Activated CD4-positive, alpha-beta memory T cell treated with anti-CD3 and anti-CD28 coated beads, Interleukin-2, amount 10 ng/mL, durations not matched to agents 7 days and 5 days (primary cell): ENCODE measurements at places on chromosomes 4 and X.

- no peak for DNase-seq
Measured at GRCh38 chr4:130257271-130257670, 1161.3 kb downstream of the C4orf33 start.

DNA sequence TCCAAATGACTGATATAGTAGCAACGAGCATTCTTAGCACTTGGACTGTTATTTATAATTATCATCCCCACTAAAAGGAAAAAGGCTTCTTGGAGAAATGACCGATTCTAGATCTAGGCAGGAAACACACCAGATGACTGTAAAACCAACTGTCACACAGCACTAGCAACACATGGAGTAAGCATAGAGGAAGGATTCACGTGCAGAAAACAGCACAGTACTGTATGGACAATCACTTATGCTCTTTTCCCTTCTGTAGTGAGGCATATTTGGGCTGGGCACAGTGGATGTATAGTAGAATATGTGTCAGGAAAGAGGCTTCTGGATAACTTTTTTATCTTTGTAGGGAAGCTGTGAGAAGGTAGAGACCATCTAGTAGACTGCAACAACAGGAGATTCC lies 6.0 kb upstream of the COPS4 start:
- DNase-seq, result no peak

DNA sequence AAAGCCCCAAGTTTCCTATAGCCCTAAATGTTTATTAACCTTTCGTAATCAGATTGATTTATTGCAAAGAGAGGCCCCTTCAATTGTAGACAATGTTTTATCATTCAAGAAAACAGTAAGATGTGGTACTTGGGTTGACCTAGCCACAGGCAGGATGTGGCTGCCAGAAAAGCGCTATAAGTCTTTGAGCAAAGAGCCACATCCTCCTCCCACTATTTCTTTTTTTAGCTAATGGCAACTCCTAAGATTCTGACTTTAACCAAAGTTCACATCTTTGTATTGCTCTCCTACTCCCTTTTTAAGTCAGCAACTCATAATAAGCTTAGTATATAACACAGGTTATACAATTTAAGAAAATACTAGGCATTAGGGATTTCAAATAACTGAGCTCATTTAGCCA lies 70.7 kb upstream of the PPP3CA start:
- DNase-seq, result peak; percentile 87

GRCh38 chr4:40789031-40789430 lies 39.3 kb downstream of the NSUN7 start:
- DNase-seq, result no peak

DNA sequence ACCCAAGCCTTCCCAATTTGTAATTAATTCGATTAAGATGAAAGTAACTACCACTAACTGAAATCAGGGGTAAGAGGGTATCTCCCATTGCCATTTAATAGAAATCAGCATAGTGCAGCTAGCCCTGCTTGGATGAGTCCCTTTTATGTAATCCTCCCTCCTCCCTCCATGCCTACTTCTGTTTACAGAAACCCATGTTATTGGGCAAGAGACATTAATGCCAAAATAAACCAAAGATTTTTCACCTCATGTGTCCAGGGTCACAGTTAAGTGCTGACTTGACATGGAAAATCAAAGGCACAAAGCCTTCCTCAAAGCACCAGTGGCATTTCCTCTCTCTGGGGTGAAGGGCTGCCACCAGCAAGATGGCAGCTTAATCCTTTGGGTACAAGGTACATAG lies 50.8 kb downstream of the ZC4H2 start:
- no peak for DNase-seq

DNA sequence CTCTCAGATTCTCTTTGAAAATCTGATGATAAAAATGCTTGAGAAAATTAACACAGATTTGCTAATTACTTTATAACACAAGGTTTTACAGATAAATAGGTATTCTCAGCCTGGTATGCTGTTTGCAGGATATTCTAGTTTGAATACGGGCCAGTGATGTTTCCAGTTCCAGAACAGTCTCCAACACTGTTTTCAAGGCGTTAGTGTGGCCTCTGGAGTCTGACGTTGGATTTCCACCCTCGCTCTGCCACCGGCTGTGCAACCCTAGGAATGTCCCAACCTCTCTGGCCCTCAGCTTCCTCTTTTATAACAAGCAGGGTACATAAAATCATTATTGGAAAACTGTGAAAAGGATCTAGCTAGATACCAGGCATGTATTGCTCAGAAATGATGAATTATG lies 23.8 kb upstream of the CYP4V2 start:
- DNase-seq, result no peak

DNA sequence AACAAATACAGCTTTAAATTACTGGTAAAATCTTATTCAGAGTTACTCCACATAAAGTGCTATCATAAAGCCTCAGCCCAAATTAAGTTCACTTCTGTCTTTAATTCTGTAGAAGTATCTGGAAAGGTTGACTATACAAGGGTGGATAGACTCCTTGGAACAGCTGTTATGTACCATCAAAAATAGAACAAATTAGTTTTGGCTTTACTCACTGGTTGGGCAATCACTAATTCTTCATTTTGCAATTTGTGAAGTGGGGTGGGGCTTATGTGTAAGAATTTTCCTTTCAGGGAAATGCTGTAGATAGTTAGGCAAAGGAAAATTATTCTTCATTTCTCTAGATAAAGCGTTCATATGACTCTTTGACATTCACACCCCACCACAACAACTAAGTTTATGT lies 7.8 kb downstream of the DIAPH2 start:
- no peak for DNase-seq

DNA sequence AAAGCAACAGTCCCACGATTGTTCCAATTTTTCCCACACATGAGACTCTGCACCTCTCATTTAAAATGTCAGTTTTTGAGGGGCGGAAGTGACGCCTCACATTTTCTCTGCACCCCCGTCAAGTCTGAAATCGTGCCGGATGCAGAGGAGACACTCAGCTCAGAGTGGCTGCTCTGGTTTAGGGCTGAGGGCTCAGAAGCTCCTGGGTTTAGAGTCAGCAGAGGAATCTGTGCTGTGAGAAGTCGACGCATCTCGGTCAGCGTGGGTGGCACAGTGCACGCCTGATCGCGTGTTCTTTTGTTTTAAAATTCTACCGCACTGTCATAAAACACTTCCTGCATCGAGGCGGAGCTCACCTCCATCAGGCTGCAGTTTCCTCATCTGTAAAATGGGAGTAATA lies 116.7 kb upstream of the ADRA2C start:
- no peak for DNase-seq

GRCh38 chrX:2708592-2709188 lies 17.6 kb downstream of the CD99 start:
- no peak for DNase-seq

DNA sequence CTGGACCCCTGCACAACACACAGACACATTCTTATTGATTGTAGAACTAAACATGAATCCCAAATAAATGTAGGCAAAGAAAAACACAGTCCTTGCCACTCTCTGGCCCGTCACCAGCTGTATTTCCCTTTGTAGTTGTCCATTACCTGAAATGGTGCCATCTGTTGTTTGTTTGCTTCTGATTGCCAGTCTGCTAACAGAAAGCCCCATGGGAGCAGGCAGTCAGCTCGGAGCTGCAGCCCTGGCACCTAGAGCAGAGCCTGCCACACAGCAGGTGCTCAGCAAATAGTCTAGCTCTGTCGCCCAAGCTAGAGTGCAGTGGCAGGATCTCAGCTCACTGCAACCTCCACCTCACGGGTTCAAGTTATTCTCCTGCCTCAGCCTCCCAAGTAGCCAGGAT lies 28.9 kb downstream of the CPLX1 start:
- DNase-seq, result no peak

GRCh38 chrX:125810856-125811255 lies 355.2 kb downstream of the DCAF12L2 start:
- no peak for DNase-seq

DNA sequence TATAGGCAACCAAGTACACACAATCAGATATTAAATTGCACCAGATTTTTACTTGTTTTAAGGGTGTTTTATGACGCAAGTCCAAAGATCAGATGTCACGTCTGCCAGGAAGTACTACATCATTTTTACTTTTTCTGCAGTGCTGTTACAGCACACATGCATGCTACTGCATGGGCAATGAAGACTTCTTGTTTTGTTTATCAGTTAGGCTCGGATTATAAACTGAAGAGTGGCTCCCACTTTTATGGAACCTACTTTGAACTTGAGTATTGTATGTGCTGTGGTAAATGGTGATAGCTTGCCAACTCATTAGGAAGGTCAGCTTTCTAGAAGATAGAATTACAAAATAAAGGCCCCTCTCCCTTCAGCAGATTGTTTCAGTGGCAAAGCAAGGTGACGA lies 131.6 kb downstream of the CEP135 start:
- DNase-seq, result no peak

DNA sequence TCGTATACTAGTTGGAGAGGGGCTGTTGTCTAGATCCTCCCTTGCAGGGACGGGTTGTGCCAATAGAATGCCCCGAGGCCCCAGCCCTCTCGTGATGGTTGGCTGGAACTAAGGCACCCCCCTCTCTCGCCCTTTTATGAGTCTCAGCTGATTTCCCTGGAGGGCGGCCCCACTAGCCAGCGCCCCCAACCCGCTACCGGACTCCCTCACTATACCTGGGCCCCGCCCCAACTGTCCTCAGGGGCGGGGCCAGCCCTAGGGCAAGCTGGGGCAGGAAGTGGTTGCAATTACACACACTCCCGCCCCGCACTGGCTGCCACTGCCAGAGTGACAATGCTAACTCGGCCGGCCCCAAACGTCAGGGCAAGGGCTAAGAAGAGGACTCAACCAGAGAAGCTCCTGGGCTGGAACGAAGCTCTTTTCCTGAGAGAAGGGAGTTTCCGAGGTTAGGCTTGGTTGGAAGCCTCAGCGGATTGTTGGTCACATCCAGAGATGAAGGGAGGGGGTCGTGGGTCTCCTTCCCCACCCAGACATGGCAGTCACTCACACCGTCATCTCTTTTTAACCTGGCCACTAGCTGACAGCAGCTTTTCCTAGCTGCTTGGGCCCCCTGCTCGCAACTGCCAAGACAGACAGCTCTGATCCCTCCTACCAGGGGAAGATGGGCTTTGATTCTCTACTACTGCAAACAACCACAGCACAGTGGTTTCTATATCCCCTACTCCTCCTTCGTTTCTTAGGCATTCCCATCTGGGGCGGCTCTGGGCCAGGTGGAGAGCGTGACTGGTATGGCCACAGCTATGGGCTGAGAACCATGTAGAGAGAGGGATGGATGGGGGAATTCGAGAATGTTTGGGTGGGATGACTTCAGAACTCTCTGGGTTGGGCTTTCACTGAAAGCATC lies 21.0 kb upstream of the BCORL1 start:
- DNase-seq, result peak; percentile 81

DNA sequence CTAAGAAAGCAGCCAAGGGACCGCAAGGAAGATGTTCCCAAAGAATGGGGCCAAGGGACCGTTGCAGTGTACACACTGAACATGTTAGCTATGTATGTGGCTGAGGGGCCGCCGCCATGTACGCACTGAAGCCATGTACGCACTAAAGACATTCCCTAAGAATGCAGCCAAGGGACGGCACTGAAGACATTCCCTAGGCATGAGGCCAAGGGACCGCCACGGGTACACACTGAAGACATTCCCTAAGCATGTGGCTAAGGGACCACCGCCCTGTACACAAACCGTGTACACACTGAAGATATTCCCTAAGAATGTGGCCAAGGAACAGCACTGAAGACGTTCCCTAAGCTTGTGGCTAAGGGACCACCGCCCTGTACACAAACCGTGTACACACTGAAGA lies 54.0 kb downstream of the DHRSX start:
- no peak for DNase-seq

DNA sequence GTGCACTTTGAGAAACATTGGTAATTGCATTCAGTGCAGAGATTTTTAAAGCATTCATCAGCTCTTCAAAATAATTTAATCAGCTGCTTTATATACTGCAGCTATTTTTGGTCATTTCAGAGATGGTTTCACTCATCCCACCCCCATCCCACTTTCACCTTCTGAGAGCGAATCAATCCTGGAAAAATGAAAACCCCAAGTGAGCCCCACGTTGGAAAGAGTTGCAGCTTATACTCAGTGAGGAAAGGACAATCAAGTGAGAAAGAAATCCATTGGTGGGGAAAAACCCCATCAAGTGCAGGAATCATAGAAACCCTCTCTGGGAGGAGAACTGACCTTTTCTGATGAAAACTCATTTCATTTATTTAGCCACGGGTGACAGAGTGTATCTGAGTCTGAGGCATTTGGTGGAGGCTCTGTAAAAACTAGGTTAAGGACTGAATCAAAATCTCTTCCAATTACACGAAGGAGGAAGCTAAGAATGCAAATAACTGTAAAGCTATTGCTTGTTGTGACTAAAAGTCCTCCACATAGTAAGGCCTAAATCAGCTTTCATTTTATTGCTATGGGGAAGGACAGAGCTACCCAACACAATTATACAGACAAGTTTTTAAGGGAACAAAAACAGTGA lies 240.4 kb upstream of the PGRMC2 start:
- DNase-seq, result no peak

DNA sequence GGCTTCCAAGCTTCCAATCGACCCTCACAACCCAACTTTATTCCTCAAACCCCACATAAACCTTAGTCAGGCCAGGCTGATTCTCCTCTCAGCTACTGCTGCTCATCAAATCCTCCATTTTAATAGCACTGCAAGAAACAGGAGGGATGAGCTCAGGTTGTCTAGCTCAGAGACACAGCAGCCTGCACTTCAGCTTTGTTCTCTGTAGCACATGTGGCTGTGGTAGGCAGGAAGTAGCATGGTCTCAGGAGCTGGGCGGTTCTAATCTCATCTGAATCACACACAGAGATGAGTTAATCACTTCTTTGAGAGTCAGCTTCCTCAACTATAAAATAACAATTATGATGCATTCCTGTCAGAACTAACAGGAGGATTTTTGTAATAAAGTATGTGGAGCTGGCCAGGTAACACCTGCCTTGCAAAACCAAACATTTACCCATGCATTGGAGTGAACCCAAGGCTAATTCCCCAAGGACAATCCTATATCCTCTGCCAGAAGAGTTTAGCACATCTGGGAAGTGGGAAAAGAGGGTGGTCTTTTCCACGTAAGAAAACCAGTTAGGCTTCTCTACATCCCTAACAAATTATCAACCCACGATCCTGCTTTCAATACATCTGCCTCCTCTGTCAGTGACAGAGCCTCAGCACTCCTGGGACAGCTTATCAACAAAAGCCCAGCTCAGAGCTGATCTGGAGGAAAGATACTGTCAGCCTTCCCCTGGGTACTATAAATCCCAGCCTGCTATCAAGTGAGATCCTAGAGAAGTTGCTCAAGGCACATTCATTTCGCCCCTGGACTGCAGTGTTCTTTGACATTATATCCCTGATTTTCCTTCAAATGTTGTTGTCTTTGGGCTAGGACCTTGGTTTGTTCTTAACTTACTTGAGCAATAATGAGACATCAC lies 32.8 kb downstream of the ELOVL6 start:
- peak; percentile 79 for DNase-seq

- no peak for DNase-seq
Measured at GRCh38 chr4:37393321-37393720, 148.8 kb downstream of the NWD2 start.
